ENCODE measurements at places on chromosomes 4 and X.

GRCh38 chr4:81844717-81845116 is 373.0 kb upstream of the RASGEF1B start:
- peak; percentile 73 for DNase-seq

GRCh38 chrX:37817176-37817575 is 30.2 kb downstream of the DYNLT3 start:
- DNase-seq = no peak

GRCh38 chrX:121958886-121959285 is 911.5 kb downstream of the GLUD2 start:
- no peak for DNase-seq

GRCh38 chr4:90960433-90960832 is 833.2 kb downstream of the CCSER1 start:
- no peak for DNase-seq

DNA sequence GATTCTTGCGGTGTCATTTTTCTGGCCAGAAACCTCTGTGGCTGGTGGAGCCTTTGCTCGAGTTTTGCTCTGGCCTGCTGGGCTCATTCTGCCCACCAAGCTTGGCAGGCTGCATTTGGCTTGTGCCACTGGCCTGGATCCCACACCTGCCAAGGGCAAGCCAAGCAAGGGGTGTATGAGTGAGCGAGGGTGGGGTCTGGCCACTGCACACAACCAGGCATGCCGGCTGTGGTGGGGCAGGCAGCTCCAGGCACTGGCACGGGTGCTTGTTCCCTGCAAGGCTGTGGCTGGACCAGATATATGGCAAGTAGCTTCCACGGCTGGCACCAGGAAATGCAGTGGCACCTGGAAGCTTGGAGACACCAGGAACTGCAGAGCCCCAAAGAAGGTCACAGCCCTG is 68.6 kb upstream of the PPP3CA start:
- no peak for DNase-seq

All from NCI-H524 (cell line).